ENCODE measurements at places on chromosomes 3 and 15. TPM values are rescaled to one million over a fixed set of nuclear protein-coding genes. Genes with fewer than 3 reads are reported as not detected.
A peak's percentile ranks its signal among the peaks of the same experiment; 100 is the strongest.

The PPP1R14D gene
- not detected for total RNA-seq

The TRPM1 gene
- not detected for total RNA-seq

DNA sequence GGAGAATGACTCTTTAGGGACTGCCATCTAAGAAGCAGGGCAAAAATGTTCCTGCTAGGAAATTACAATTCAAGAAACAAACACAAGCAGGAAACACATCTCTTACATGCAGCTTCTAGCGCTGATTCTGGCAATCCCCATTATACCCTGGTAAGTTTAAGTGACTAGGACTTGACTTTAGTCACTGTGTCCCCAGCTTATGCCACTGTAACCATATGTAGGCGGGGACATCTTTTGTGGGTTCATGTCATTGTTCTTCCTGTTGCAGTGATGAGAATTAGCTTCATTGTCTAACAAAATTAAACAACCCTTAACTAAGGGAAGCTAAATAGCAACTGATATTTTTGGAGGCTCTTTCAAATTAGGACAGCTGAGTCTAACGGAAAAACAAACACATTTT, 17.9 kb upstream of the FAM81A start:
- no peak for DNase-seq

GRCh38 chr3:126476166-126477060, 722 bp upstream of the ZXDC start:
- peak; percentile 79 for DNase-seq

DNA sequence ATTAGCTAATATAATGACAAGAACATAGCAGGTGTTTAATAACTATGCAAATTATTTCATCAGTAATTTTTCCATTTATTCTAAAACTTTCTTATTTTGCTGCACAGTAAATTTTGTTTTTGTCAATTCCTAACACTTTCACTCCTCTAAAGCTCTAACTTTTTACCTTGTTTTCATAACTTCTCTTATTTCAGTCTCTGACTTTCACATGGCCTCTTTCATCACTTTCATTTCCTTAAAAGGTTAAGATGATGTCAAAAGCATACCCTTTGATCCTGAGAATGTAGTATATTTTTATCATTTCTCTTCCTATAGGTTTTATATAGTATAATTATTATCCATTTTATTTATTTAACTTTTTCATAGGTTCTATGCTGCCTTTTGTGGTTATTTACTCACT, 1325.8 kb upstream of the ALCAM start:
- no peak for DNase-seq

- DNase-seq = no peak
Observed at GRCh38 chr15:41944313-41944940, 27.9 kb downstream of the EHD4 start.

GRCh38 chr15:26758079-26758478, 14.8 kb downstream of the GABRB3 start:
- no peak for DNase-seq

DNA sequence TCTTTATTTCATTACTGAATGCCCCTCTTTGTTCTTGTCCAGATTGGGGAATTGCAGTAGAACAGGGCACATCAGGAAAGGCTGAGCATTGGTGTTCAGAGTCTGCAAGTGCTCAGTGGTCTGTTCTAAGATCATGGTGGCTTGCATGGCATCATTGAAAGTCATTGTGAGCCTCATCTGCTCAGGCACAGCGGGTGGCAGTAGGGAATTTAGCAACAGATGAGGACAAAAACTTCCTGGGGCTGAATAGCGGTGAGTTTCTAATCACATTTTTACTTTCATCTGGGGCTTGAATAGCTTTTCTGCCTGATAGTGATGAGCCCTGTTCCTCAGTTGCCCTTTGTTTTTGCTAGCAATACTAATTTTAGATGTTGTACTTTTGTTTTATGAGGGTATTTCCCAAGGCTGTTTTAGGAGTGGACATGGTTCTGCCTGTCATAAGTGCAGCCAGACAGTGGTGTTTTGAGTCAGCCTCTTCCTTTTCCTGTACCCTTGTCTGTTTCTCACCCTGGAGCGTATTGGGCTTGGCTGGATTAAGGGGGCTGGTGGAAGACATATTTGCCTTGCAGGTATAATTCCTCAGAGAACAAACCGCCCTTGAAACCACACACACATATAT, 127.2 kb upstream of the IL12A start:
- DNase-seq = no peak
